ENCODE measurements at places on chromosomes 13 and 19.

DNA sequence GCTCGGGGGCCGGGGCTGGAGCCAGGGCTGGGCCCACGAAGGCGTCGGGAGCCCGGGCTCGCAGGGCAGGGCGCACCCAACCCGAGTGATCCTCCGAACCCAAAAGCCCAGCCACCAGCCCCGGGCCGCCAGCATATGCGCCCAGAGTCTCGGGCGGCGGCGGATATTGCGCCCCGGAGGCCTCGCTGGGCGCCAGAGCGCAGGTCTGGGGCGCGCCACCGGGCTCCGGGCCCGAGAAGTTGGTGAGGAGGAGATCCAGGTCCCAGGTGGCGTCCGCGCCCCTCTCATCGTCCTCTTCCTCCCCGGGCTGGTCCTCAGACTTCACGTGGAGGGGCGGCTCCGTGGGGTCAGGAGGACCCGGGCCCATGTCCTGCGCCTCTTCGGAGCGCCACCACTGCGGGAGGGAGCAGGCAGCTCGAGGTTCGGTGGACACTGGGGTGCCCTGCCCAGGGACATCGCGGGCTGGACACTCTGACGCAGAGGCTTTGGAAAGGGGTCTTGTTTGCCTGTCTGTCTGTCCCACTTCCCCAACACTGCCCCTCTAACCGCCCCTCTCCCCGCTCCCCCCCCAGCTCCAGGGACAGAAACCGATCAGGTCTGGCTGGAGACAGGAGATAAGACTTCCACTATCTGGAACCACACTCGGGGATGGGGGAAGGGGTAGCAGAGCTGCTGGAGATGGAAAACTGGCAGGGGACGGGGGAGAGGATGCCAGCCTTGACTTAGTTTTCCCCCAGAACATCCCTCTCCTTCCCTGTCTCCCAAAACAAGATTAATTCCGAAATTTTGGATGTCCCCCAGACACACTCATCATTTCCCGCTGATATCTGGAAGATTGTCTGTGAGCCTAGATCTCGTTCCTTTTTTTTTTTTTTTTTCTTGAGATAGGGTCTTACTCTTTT is 1.0 kb downstream of the KLF1 start:
- no peak for DNase-seq

DNA sequence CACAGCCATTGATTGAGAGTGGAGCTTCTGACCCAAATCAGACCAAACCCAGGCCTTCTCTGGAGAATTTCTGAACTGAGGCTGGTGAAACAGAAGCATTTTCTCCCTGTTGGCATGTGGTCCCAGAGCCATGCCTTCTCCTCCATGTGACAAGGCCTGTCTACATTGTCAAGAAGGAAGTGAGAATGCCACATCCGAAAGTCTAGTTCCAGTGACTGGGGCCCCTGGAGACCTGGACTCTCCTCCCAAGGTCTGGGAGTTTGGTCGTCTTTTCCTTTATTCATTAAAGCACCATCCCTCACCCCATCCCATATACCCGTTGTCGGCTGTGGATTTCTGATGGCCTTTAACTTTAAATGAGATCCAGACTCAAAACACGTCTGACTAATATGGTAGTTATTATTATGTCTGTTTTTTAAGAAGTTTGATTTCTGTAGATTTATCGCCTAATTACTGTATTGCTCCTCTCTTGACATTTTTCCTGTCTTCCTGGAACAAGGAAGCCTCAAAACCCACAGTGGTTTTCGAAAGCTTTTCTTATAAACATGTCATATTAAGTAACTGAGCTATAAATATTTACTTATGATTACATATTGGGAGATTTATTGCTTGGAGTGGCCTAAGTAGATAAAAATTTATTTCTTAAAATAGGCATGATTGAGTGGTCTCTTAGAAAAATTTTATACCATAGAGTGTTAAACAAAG is 128.3 kb upstream of the FRY start:
- DNase-seq = peak; percentile 32

- DNase-seq = peak; percentile 55
Observed at GRCh38 chr19:4922530-4923275, 13.4 kb downstream of the UHRF1 start.

GRCh38 chr19:46821512-46822409 is 28.9 kb downstream of the AP2S1 start:
- peak; percentile 73 for DNase-seq

GRCh38 chr19:47700934-47701716 is 12.1 kb upstream of the EHD2 start:
- no peak for DNase-seq

GRCh38 chr13:102692491-102692826 is 2.4 kb downstream of the METTL21C start:
- DNase-seq = no peak

GRCh38 chr13:20528452-20528851 is 2.8 kb upstream of the CRYL1 start:
- peak; percentile 40 for DNase-seq

GRCh38 chr13:95251641-95252040 is 49.6 kb downstream of the ABCC4 start:
- DNase-seq = no peak

DNA sequence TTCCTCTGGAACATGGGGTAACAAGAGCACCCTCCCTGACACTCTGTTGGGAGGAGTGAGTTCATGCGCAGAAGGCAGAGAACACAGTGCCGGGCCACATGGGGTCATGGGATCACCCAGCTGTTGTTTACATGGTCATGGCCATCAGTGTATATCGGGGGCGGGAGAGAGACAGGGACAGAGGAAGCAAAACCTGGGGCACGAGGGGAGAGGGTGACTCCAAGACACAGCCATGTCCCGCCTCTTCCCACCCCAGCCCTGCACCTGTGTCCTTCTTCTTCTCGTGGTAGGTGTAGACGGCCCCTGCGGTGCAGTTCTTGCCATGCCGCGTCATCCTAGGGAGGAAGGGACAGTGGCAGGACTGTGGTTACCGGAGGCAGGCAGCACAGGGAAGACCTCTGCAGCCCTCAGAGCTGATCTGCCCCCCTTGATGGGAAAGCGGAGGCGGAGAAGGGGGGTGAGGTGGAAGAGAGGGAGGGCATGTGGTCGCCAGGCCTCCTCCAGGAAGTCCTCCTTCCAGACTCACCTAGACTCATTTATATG is 19.9 kb downstream of the NOSIP start:
- DNase-seq = peak; percentile 59

- no peak for DNase-seq
Observed at GRCh38 chr13:106996867-106997618, 429.1 kb upstream of the ARGLU1 start.

GRCh38 chr13:98216711-98217285 is 39.7 kb upstream of the RNF113B start:
- no peak for DNase-seq

GRCh38 chr19:33175156-33175782 is 18.9 kb upstream of the LRP3 start:
- DNase-seq = no peak

- DNase-seq = no peak
Observed at GRCh38 chr13:34085204-34085603, 267.3 kb downstream of the RFC3 start.

DNA sequence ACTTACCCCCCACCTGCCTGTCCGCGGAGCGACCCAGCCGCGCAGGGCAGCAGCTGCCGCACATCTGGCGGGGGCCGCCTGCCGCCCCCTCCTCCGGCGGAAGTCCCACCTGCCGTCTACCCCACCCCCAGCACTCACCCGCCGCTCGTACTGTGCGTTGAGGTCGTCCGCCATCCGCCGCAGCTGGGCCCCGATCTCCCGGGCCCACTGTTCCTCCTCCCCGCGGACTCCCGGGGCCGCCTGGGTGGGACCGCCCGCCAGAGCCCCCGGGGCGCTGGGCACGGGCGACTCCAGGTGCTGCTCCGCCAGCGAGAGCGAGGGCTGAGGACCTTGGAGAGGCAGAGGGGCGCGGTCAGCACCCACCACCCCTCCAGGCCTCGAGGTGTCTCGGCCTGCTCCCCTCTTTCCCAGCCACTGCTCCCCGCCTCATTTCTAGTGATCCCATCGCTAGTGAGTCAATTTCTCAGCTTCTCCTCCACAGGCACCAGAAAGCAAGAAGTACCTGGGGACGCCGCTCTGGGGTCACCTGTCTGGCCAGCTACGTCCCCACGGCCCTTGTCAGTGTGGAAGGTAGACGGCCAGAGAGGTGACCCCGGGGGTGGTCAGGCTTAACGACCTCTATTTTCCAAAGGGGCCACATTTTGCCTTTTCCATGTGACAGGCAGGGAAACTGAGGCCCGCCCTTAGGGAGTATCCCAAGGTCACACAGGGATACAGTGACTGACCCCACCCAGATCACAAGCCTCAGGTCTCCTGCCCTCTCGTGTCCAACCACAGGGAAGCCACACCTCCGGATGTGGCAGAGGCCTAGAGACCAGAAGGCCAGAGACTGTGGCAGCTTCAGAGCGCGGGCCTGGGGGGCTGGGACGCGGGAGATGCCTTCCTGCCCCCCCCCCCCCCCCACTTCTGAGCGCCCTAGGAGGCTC is 4.3 kb downstream of the BBC3 start:
- DNase-seq = peak; percentile 96

DNA sequence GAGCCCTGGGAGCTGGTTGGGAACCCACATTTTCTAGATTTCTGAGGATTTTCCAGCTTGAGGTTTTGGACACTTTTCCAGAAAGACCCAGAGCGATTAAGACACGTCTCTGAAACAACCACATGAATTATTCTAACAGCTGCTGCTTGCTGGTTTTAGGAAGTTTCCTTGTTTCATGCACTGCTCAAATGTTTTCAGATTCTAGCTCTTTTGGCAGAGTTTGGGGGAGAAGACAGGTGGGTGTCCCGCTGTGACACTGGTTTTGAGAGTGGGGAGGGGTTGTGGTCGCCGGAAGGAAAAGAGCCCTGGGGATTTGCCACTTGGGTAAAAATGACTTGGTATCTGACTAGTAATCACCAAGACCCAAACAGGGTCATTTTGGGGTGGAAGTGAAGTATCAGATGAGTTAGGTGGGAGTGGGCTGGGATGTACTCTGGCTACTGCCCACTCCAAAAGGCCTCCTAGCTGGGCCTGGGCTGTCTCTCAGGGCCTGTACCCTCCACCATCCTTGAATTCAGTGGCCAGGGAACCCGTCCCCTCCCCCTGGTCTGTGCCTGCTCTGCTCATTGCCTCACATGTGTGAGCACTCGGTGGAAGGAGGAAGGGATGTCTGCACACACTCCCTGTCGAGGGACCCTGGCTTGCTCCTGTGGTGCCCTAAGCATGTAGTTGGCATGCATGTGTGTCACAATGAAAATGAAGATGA is 13.2 kb downstream of the GATAD2A start:
- no peak for DNase-seq

- DNase-seq = peak; percentile 92
Observed at GRCh38 chr13:40445557-40445990, 220.9 kb downstream of the FOXO1 start.

DNA sequence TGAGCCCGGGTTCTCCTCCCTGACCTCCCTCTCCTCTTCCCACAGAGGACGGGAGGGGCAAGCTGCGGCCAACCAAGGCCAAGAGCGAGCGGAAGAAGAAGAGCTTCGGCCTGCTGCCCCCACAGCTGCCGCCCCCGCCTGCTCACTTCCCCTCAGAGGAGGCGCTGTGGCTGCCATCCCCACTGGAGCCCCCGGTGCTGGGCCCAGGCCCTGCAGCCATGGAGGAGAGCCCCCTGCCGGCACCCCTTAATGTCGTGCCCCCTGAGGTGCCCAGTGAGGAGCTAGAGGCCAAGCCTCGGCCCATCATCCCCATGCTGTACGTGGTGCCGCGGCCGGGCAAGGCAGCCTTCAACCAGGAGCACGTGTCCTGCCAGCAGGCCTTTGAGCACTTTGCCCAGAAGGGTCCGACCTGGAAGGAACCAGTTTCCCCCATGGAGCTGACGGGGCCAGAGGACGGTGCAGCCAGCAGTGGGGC is 162.2 kb downstream of the KDM4B start:
- peak; percentile 54 for DNase-seq

DNA sequence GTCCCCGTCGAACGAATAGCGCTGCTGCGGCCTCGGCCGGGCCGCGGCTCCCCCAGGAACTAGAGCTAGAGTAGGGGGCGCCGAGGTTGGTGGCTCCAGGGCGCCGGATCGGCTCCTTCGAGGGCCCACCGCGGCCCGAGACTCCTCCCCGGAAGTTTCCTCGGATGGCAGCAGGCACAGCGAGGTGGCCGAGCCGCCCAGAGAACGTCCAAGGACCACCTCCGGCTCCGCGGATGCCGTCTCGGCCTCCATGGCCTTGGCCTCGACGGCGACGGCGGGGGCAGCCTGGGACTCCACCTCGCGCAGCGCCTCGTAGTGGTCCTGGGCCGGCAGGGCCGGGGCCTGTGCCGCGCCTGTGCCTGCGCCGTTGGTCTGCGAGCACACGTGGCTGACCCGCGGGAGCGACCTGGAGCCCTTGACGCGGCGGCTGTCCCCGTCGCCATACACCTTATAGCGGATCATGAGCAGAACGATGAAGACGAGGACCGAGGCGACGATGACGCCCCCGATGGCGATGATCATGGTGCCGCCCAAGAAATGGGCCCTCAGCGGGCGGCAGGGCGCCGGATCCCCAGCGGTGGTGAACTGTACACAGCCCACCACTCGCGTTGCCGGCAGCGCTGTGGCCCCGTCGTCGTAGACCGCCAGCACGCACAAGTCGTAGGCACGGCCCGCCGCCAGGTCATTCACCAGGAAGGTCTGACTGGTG is 11.8 kb downstream of the IFNL1 start:
- DNase-seq = no peak

GRCh38 chr13:110354715-110355473 is 47.8 kb downstream of the COL4A2 start:
- no peak for DNase-seq

DNA sequence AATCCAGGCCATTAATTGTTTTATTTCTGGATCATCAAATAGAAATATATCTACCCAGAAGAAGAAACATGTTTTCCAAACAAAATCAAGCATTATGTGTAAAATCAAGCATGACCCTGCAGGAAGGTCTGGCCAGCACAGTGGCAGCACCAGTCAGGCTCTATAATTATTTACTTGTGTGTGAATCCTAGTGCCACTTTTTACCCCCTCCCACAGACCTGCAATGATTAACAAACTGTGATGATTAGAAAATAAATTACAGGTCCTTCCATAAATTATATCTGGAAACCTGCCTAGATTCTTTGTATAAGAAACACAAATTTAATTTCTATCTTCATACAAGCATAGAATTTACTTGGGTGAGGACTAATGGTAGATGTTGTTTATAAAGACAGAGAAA is 186.1 kb downstream of the GPC6 start:
- DNase-seq = no peak

DNA sequence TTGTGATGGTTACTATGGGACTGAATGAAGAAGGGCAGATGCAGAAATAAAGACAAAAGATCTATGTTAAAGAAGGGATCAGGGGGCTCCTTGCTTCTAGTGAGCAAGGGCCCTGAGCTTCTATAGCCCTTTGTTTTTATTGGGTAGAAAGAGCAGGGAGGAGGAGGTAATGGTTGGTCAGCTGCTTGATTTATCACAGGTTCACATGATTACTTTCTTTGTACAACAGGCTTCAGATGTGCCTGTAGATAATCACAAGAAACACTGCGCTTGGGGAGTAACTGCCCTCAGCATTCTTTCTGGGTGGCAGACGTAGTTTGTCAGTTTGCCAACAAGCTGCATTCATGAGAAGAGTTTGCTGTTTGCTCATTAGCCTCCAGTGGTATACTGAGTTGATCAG is 4.8 kb upstream of the ZNF439 start:
- DNase-seq = no peak

GRCh38 chr13:77222909-77223308 is 104.0 kb downstream of the MYCBP2 start:
- DNase-seq = no peak

Measured in inflammatory macrophage (primary cell).